ENCODE measurements at places on chromosomes 7 and 10. TPM values are rescaled to one million over a fixed set of nuclear protein-coding genes. Genes with fewer than 3 reads are reported as not detected.
A peak's percentile ranks its signal among the peaks of the same experiment; 100 is the strongest.

Gene MBLAC1
- total RNA-seq, result 2.6 TPM

Gene SPDYE5
- total RNA-seq, result not detected

DNA sequence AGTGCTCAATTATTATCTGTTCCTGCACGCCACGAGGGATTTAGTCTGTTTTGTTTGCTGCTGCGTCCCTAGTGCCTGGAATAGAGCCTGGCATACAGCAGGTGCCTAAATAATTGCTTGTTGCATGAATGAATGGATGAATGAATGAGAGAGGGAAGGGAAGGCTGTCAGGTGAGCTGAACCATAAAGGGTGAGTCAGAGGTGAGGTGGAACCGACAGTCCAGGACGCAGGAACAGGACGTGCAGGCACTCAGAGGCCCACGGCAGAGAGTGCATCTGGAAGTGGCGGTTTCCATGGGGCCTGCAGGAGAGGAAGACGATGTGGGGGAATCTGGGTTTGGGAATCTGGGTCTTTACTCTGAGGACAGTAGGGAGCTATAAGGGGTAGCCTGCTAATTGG, 17.7 kb upstream of the PPIF start:
- no peak for DNase-seq

- DNase-seq, result no peak
Observed at GRCh38 chr7:144584726-144585125, 181.2 kb upstream of the NOBOX start.

DNA sequence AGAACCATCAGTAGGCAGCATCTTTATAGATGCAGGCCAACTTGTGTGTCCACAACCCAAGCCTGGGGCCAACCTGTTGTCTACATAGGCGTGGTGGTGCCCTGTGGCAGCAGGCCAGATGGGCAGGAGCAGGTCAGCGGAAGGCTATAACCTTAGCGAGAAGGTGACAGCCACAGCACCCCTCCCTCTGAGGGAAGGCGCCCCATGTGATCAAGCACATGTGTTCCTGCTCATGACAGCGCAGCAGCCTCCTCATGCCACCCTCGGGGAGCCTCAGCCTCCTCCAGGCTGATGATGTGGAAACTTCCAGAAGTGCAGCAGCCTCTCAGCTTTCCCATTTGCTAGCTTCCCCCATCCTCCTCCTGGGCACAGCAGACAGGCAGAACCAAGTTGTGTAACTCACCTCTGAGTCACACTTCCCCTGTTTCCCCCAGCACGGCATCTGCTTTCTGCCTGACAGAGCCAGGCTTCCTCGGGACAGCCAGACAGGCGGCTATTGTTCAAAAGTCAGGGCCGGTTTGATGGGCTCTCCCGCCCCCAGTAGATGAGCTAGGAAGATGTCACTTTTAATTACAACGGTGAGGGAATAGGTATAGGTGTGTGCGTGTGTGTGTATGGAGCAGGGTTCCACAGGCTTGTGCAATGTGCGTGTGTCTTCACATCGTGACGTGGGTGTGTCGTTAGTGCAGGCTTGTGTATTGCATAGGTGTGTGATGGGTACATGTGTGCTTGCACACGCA, 312.0 kb upstream of the ZMIZ1 start:
- peak; percentile 98 for DNase-seq

GRCh38 chr7:146961617-146962016, 845.0 kb downstream of the CNTNAP2 start:
- peak; percentile 94 for DNase-seq

- no peak for DNase-seq
Observed at GRCh38 chr10:1504940-1505339, 232.4 kb downstream of the ADARB2 start.

DNA sequence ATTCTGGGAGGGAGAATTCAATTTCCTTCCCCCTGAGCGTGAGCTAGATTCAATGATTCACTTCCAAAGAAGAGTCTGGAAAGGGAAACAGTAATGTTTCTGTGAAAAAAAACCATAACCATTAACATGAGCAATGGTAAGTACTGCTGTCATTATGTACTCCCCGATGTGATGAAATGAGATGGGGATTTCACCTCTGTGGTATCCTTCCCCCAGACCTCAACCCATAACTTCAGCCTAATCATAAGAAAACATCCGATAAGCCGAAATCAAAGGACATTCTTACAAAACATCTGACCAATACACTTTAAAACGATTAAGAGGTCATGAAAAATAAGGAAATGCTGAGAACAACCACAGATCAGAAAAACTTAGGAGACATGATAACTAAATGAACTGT, 27.2 kb downstream of the EZH2 start:
- DNase-seq, result peak; percentile 27
